ENCODE measurements at places on chromosomes 7 and 10. TPM values are rescaled to one million over a fixed set of nuclear protein-coding genes. Genes with fewer than 3 reads are reported as not detected.

TAF5 gene
- total RNA-seq: 2.0 TPM

TMEM176A gene
- total RNA-seq: 50.8 TPM

DNA sequence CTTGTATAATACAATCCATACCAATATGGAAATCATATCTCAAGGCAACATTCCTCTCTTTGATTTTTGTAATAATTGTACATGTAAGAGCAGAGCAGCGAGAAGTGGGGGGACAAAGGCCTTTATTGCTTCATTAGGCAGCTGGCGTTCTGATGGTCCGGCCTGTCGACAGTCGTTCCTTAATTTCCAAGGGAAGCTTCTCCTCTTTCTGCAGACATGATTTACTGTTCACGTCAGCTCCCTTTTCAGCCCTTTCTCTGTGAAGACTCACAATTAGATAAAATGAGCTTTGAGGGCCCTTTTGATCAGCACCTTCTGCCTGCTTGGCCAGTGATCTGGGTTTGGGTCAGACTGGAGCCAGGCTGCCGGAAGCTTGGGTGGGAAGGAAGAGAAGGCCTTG, 65.6 kb upstream of the CTBP2 start:
- no peak for DNase-seq

GRCh38 chr10:17606547-17607040, 10.6 kb downstream of the HACD1 start:
- no peak for DNase-seq
